ENCODE measurements at places on chromosomes 13 and 19.

DNA sequence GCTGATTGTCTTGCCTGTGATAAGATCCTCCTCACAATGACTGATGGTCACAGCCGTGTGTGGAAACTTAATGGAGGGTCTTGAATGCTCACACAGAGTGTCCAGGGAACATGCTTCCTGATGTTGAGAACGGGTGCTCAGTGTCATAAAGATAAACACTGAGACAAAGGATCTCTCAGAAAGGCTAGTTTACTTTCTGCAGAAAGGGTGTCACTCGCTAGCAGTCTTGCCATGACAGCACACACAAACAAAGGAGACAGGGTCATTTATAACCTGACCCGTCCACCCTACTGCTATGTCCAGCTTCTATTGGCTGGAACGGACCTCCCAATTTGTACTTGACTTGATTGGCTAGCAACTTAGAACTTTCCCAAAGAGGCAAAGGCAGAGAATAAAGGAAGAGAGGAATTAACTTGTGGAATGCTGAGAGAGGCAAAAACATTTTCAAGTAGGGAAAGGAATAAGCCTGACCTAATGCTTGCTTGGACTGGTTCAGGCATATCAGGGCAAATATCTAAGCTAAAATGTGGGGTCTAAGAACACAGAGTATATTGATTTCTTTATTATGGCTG, 39.0 kb upstream of the PSG9 start:
- no peak for DNase-seq

DNA sequence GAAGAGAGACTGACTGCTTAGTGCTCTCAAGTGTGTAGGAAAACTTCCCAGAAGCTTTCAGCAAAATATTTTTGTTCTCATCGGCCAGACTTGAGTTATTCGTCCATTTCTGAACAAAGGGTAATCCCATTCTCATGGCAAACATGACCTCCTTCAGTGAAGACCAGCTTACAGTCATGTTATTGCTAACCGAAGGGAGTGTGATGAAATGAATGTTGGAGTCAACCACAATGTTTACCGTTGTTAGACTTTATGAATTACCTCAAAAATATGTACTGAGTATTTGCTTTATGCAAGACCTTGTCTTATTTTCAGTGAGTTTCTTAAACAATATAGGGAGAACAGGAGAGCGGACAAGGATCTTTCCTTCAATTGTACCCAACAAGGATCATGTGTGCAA, 228.6 kb downstream of the LMO7 start:
- DNase-seq: no peak

DNA sequence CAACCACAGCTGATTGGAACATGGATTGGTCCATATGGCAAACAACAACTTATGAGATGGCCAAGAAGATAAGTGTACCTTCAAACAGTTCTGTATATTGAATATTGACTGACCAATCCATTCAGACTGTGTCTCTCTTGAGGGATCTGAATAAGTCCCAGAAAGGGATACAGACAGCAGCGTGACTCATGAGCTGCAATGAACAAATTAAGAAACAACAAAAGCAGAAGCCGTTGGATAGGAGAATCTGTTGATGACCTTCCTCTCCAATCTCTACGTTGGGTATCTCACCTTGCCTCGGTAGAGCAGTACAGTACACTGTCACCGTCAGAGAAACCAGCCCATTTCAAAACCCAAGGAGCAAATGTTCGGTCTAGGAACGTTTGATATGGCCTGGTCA, 21.3 kb downstream of the MBD3L2B start:
- DNase-seq: no peak

DNA sequence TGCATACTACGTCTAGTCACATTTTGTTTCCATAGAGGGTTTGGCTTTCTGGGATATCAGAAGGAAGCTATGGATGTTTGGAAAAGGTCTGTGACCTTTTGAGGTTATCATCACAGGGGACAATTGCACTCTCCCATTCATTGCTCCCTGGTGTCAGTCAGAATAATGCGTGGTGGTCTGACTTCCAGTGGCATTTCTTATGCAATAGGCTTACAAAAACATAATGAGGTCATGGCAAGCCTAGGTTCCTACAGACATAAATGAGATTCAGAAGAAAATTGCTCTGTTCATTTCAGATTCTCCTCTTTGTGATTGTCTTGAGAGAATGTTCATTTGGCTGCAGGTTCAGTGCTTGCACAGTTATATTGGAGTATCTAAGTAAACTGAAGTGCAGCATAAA, 54.6 kb downstream of the ARHGAP35 start:
- no peak for DNase-seq

DNA sequence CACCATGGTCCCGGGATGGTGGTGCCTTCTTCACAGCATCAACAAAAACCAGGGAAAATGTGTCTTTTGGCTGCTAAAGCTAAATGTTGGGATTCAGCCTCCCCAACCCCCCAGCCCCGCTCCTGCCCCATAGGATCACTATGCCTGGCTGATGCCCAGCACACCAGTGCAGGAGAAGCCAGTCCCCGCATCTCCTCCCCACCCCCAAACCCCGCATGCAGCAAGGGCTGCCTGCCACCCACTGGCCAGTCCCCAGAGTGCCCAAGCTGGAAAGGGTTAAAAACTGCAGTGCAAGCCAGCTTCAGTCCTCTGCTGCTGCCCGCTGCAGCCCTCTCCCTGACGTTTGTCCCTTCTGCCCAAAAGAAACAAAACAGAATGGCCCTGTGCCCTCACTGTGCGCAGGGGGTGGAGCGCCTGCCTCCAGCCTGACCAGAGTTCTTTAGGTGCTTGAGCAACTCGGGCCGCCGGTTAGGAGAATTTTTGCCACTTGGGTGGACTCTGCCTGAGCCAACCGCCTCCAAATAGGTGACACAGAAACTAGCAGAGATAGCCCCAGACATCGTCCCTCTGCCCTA, 3.7 kb downstream of the CALM3 start:
- no peak for DNase-seq

DNA sequence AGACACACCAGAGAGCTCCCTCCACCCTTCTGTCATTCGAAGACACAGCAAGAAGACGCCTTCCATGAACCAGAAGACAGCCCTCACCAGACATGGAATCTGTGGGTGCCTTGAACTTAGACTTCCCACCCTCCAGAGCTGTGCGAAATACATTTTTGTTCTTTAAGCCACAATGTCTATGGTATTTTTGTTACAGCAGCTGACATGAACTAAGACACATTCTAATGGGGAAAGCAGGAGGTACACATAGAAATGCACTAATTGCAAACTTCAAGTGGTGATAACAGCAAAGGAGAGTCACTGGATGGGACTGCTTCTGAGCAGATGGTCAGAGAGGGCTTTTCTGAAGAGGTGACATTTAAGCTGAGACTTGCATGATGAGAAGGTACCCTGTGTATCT, 16.2 kb downstream of the OR7C2 start:
- no peak for DNase-seq

DNA sequence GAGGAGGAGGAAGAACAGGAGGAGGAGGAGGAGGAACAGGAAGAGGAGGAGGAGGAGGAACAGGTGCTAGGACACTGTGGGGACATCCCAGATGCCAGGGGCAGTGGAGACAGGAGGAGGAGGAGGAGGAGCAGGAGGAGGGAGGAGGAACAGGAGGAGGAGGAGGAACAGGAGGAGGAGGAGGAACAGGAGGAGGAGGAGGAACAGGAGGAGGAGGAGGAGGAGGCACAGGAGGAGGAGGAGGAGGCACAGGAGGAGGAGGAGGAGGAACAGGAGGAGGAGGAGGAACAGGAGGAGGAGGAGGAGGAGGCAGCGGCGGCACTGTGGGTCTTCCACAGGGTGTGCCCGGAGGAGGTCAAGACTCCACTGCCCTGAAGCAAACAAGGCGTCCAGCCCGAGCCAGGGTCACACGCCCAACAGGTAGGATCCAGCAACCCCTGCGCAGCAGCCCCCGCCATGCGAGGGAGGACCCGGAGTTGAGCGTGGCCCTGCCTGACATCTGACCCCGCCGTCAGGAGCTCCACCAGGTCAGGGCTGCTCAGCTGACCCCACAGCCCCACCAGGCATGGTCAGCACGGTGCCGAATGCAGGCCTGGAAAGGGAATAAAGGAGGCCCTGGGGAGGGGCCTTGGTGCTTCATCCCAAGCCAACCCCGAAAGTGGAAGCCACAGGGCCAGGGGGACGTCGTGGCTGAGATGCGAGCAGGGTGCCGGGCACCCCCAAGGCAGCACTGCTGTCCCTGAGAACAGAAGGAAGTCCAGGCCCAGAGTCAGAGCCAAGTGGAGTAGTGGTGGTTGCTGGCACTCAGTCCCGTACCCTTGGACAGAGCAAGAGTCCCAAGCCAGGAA, 9.2 kb downstream of the SBNO2 start:
- DNase-seq: no peak

- no peak for DNase-seq
Measured at GRCh38 chr19:30084390-30084819, 142.4 kb downstream of the URI1 start.

- no peak for DNase-seq
Measured at GRCh38 chr19:42067315-42067888, 2.6 kb downstream of the GRIK5 start.

DNA sequence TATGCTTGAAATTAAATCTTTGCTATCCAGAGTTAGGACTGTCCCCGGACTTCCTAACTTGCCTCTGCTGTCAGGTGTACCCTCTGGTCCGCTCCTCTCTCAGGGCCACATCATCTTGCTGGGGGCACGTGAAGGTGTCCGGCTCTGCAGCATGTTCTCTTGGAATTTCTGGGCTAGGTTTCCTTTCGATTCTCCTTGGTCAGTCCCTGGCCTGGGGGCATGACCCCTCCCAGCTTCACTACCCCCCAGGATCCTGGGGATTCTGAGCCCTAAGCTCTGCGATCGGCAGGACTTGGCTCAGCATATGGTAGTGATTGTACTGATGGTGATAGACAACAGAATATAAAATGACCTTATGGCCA, 5.1 kb upstream of the GPI start:
- no peak for DNase-seq

GRCh38 chr13:102856557-102856956, 10.7 kb downstream of the ERCC5 start:
- DNase-seq: no peak

DNA sequence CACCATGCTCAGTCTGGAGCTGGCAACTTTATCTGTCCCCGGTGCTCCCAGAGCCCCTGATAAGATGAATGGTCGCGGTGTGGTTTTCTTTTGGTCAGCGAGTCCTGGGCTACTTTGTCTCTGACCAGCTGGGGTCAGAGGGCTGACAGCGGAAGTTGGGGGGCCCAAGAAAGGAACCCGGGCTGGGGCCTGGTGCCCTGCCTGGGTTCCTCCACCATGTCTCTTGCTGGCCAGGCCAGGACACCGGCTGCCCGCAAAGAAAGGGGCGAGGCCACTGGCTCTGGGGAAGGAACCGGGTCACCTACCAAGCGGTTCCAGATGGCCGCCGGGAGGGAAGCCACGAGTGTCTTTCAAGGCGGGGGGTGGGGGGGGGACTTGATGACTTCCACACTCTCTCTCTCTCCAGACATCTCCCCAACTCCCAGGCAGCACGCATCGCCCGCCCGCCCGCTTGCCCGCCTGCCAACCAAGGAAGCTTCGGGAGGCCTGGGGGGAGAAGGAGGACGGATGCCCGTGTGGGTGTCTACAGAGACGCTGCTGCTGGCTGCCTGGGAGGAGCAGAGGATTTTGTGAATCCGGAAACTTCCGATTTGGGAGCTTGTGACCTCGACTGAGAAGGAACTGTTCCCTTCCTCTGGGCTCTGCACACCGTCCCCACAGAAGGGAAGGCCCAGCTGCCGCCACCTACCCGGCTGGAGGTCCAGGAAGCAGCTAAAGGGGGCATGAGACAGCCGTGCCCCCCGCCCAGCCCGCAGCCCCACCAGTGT, 1.1 kb downstream of the PIP5K1C start:
- no peak for DNase-seq

GRCh38 chr13:62643799-62644524, 1228.3 kb upstream of the PCDH20 start:
- DNase-seq: no peak

DNA sequence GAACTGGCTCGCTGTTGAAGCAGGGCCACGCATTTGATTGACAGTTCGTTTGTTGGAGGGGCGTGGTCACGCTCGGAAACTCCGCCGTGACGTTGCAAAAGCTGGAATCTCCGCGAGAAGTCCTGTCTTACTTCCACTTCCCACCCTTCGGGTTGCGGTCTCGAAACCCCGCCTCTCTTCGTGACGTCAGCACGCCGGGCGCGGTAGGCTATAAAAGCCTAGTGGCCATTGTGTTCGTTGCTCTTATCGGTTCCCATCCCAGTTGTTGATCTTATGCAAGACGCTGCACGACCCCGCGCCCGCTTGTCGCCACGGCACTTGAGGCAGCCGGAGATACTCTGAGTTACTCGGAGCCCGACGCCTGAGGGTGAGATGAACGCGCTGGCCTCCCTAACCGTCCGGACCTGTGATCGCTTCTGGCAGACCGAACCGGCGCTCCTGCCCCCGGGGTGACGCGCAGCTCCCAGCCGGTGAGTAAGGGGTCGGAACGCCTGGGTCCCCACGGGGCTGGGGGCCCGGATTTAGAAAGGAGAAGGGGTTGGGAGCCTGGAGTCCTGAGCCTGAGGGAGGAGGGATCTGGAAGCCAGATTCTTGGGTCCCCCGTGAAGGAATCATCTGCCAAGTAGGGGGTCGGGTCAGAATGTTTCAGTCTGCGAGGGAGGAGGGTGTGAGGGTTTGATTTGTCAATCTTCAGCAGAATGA, at the start of gene PPP1R15A:
TSS of gene PPP1R15A (plus strand) at position 240 of the 702 bp plus-strand sequence. CDS start 813 bp downstream, outside the sequence.
- DNase-seq: peak; percentile 93

- DNase-seq: no peak
Measured at GRCh38 chr13:42548731-42549551, 25.0 kb upstream of the TNFSF11 start.

DNA sequence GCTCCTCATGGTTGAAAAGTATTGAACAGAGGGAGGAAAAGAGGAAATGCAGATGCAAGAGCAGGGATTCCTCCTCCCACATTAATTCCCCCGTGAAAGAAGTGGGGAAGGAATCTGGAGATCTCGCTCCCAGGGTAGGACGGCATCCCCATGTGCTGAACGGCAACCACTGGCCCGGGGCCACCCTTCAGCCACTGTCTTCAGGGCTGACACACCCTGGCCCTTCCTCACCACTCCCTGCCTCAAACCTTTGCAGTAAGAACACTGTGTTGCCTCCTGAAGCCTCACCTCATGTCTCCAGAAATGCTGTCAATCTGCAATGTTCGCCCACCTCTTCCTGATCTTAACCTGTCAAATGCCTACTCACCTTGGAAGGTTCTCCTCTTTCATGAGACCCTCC, 10.9 kb upstream of the DOCK9 start:
- no peak for DNase-seq

DNA sequence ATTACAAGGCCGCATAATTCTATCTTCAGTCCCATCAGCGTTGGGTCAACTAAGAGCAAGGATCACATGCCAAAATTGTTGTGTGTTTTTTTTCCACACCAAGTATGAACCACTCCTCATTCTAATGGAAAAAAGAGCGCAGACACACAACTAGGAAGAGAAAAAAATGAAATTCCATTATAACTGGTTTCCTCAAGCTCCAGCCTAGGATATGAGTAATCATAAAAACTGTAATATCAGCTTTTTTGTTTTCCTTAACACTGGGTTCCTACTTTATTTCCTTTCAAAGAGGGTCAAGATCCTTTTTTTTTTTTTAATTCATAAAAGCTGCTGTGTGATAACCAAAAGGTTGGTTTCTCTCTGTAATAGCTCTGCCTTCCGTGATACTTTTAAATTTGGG, 19.4 kb downstream of the TSHZ3 start:
- no peak for DNase-seq
